ENCODE measurements at places on chromosomes 2 and 18. TPM values are rescaled to one million over a fixed set of nuclear protein-coding genes. Genes with fewer than 3 reads are reported as not detected.

The GALR1 gene
- polyA plus RNA-seq, result 0.14 TPM

The LYPD1 gene
- 104 TPM for polyA plus RNA-seq

The CEBPZOS gene
- 5.0 TPM for polyA plus RNA-seq

The MAP3K19 gene
- not detected for polyA plus RNA-seq

The ZAP70 gene
- not detected for polyA plus RNA-seq

The RAB17 gene
- 1.1 TPM for polyA plus RNA-seq

The ALKAL2 gene
- not detected for polyA plus RNA-seq

The UGT1A10 gene
- not detected for polyA plus RNA-seq

Measured in neural cell (in vitro differentiated cells).